ENCODE measurements at places on chromosomes 5 and 9.

- no peak for DNase-seq
Measured at GRCh38 chr9:133349965-133350616, 2.1 kb downstream of the RPL7A start.

DNA sequence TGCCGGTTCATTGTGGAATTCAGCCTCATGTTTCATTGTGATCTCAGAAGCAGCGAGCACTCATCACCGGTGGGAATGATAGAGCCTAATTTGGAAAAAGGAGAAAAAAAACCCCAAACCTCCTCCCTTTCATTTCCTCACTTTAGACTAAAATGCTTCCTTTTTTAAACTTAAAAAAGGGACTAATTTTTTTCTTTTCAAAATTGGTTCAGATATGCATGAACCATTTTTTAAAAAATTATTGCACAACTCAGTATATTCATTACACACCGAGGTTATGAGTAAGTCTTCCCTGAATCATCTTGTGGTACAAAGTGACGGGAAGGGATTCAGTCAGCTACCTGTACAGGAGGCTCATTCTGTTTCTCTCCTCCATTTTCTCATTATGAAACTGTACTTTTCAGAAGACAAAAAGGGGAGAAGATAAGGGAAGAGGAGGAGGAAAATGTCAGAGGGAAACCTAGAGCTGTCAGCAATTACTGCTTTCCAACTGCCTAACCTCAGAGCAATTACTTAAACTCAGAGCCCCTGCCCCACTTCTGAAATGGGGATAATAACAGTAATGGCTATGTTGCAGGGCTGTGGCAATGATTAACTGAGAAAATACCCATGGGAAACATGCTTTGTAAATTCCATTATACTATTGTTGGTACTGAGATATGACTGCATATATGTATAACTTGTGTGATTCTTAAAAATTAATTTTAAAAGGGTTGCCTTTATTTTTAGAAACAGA is 24.0 kb downstream of the GALNT10 start:
- DNase-seq: no peak

DNA sequence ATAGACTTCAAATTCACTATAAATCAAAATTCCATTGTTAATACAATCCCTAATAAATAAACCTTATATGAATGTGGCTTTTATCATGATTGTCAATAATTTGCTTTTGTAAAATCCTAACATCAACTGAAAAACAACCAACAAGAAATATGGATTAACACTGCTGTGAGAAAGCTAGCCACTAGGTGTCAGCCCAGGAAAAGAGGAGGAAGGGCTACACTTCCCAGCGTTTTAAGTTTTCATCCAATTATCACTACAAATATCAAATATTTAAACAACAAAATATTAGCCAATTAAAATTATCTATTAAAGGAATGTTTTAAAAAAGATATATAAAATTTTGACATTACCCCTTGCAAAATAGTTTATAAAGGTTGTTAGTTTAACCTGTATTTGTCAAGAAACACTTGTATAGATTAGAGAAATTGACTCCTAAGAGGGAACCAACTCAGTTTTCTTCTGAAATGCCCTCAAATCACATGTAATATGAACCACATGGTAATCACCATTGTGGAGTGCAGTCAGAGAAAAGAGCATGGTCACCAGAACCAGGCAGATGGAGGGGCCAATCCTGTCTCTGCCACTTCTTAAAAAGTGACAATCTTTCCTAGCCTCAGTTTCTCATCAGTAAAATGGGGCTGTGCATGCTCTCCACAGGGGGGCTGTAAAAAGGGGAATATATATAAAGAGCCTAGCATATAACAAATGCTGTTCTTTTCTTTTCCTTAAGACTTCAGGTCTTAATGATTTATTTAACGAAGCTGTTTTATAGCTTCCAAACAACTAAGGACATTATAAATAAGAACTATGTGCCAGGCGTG is 188.2 kb downstream of the CRB2 start:
- no peak for DNase-seq

DNA sequence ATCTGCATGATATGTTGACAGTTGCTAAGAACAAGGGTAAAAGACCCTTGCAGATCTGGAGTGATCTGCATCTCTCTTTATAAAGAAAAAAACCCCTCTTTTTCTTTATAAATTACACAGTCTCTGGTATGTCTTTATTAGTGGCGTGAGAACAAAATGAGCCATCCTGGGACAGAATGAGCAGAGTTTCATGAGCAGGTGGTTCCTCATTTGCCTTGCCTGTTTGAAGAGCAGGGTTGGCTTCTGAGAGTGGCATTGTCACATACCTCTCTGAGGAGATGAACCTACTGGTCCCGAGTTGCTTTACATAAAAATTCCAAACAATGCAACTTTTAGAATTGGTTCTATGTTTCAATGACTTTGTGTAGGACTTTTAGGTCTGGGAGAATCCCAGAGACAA is 94.3 kb downstream of the INSYN2B start:
- no peak for DNase-seq

GRCh38 chr5:139682016-139682975 is 34.1 kb downstream of the CXXC5 start:
- no peak for DNase-seq

- no peak for DNase-seq
Measured at GRCh38 chr5:109992264-109992915, 302.7 kb downstream of the MAN2A1 start.

All from GM06990 (cell line).